ENCODE measurements at places on chromosomes 11 and 22. TPM values are rescaled to one million over a fixed set of nuclear protein-coding genes. Genes with fewer than 3 reads are reported as not detected.

OR4D5 gene
- not detected for total RNA-seq

SLC22A25 gene
- total RNA-seq, result not detected

HMOX1 gene
- total RNA-seq, result 671 TPM

DGCR6L gene
- total RNA-seq, result 44.7 TPM

Measured in A549 treated with CORT108297 at 1 μM for 4 hours (cell line).